ENCODE measurements at places on chromosomes 7 and 10. TPM values are rescaled to one million over a fixed set of nuclear protein-coding genes. Genes with fewer than 3 reads are reported as not detected.

The PRLHR gene
- under 0.01 TPM for total RNA-seq

The HOXA1 gene
- total RNA-seq = 0.59 TPM

The C7orf57 gene
- total RNA-seq = 0.10 TPM

The PIP gene
- not detected for total RNA-seq

The DGKI gene
- 1.5 TPM for total RNA-seq

The HOXA5 gene
- total RNA-seq = 4.7 TPM

The DYNC1I1 gene
- total RNA-seq = 1.1 TPM

The ADIRF gene
- 69.2 TPM for total RNA-seq

The SAMD9 gene
- total RNA-seq = 7.5 TPM

The SLC39A12 gene
- total RNA-seq = 0.10 TPM

DNA sequence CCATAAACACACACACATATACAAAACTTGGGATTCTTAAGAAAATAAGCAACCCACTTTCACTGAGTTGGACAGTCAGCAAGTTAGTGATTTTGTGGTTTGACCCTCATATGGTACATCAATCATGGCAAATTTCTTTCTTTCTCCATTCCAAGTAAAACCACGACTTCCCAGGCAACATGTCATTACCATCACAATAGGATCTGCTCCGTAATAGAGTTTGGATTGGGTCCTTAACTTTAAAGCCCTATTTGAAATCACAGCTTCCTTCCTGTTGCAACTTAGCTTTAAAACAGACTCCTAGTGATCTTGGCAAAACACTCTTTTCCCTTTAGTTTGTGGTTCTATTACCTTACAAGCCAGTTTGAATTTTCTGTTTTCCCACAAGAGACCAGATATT is 483.6 kb downstream of the INHBA start:
- DNase-seq = no peak

GRCh38 chr7:50206453-50207250 is 97.9 kb upstream of the IKZF1 start:
- DNase-seq = no peak

GRCh38 chr7:132643302-132643701 is 67.0 kb upstream of the PLXNA4 start:
- no peak for DNase-seq

- no peak for DNase-seq
Observed at GRCh38 chr7:98452791-98453190, 51.9 kb upstream of the BAIAP2L1 start.

GRCh38 chr10:92692080-92692671 is 2.4 kb downstream of the HHEX start:
- DNase-seq = no peak

GRCh38 chr7:98779800-98780587 is 89.8 kb downstream of the TMEM130 start:
- no peak for DNase-seq

DNA sequence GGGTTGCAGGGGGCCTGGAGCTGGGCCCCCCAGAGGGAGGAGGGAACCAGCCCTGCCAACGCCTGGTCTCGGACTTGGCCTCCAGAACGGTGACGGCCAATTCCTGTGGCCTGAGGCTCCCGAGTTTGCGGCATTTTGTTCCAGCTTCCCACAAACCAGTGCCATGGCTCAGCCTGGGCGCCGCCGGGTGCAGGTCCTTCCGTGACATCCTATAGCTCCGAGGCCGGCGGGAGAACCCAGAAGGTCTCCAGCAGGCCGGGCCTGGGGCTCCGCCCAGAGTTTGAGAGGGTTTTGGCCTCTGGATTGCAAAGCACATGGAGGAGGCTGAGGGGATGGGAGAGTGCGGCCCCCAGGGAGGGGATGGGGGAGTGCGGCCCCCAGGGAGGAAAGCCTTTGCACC is 92.6 kb downstream of the UNCX start:
- no peak for DNase-seq

DNA sequence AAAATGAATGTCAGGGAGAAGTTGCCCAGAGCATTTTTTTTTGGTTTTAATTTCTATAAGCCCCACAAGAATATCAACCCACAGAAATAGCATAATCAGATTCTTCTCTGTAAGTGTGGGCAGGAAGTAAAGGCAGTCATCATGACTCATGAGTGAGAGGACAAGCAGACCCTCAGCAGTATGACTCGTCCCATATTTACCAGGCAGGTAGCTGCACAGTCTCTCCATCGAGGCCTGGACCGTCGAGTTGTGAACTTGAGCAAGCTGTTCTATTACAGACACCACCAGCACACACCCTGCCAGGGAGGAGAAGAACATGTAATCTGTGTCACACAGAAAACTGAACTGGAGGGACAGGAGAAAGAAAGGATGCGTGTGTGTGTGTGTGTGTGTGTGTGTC is 37.8 kb downstream of the AOAH start:
- no peak for DNase-seq

- no peak for DNase-seq
Observed at GRCh38 chr10:95517536-95518454, 43.4 kb downstream of the SORBS1 start.

- DNase-seq = peak; percentile 25
Observed at GRCh38 chr7:28986765-28987110, 28.6 kb upstream of the TRIL start.

DNA sequence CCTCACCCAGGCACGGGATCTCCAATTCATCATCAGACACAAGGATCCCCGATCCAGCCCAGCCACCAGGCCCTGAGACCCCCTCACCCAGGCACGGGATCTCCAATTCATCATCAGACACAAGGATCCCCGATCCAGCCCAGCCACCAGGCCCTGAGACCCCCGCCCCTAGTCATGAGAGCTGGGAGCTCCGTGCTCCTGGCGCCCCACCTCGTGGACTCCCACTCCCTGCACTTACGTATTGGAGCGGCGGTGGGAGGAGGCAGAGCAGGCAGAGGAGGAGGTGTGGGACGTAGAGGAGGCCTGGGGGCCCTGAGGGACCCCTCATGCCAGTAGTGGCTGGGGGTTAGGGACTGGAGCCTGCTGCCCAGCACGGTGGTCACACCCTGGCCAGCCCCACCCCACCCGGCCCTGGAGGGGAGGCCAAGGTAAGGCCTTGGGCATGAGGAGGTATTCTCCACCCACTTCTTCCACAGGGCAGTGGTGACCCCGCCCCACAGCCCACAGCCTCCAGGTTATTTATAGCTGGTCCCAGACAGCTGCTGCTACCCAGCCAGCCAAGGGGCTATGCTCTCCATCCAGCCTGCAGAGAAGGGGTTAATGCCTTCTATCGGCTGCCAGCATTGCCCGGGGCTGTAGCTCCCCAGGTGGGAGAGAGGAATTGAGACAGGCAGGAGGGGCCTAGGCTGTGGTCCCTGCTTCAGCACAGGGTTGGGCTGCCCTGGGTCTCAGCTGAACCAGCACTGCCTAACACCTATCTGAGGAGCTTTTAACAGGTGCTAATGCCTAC is 17.6 kb upstream of the CRHR2 start:
- no peak for DNase-seq

DNA sequence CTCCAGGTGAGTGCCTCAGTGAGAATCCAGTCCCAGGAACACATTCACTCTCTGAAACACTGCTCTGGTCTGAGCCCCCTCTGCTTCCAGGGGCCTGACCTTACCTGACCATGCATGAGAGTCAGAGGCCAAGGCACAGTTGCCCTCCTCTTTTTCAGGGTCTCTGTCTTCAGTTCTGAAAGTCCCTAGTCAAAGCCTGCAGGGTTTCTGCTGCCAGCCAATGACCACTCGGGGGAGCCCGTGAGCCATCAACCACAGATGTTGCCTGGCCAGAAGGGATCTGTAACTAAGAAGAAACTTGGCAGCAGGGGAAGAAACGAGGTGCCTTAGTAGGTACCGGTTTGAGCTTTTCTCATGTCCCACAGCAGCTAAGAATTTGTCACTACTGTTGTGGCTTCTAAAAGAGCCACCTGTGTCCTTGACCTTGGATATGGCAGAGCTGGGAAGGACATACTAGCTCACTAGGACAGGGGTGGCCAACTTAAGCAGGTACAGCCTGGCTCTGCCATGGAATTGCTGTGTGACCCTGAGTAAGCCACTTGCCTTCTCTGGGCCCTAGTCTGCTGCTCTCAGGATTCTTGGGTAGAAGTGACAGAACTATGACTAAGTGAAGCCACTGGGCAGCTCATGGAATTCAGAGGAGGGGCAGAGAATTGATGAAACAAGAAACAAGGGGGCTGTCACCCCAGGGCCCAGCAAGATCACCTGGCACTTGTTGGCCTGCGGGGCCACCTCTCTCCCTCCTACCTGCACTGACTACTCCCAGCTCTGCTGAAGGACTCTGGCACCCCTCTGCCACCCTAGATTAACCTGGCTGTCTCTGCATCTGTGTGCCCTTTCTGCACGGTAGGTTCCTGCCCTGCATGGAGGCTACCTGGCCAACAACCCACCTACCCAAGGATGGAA is 83.8 kb upstream of the GPR26 start:
- peak; percentile 65 for DNase-seq

DNA sequence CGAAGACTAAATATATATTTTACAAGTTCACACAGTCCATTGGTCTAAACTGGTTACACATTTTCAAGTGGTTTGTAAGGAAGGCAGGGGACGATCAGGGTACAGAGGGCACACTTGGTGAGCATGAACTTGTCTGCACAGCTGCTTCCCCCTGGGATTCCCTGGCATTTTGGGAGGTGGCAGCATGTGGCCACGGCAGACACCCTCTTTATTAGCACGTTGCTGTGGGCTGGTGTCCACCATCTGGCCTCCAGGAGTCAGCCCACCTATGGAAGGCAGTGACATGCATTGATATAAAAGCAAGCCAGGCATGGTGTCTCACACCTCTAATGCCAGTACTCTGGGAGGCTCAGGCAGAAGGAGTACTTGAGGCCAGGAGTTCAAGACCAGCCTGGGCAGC is 350.2 kb downstream of the TYW1 start:
- DNase-seq = no peak

- DNase-seq = no peak
Observed at GRCh38 chr10:1022413-1022812, 3.2 kb downstream of the IDI2 start.

DNA sequence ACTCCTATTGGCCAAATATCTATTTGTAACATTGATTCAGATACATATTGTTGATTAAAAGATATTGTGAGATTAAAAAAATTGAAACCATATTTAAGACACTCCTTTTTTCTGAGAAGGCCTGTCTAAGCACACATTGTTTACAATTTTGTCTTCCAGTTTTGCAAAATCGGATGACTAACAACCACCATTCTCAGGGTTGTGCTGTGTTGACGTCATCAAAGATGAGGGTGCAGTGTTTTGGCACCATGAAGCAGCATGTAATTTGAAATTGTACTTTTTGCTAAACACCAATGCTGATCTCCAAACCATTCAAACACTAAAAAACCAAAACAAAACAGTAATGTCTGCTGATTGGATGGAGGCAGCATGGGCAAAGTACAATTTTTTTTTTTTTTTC is 7.4 kb downstream of the CREB5 start:
- DNase-seq = no peak

Data from skin of body (tissue), 3 donors.